SW 1271 (cell line): ENCODE measurements at places on chromosomes 2 and 18.

DNA sequence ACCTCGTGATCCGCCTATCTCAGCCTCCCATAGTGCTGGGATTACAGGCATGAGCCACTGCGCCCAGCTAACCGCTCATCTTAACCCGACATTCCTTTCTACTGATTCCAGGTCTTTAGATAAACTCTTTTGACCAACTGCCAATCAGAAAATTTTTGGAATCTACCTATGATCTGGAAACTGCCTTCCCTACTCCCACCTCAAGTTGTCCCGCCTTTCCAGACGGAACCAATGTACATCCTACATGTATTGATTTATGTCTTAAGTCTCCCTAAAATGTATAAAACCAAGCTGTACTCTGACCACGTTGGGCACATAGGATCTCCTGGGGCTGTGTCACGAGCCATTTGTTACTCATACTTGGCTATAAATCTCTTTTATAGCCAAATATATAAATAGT lies 3.2 kb upstream of the NEU2 start:
- no peak for DNase-seq

DNA sequence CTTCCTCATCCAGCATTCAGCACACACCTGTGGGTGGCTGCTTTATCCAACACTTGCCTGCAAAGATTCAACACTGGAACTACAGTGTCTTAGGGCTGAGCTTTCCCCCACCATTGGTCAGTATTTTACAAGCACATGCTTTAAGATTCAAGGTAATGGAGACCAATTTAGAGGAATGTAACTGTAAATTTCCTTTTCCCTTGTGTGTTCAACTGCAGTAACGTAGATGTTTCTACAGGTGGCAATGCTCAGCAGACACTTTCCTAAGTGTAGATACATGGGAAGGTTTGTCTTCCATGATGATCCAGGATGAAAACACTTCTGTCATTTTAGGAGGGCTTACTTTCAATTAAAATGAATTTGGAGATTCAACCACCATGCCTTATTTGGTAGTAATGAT lies 143.6 kb upstream of the PXDN start:
- peak; percentile 9 for DNase-seq

DNA sequence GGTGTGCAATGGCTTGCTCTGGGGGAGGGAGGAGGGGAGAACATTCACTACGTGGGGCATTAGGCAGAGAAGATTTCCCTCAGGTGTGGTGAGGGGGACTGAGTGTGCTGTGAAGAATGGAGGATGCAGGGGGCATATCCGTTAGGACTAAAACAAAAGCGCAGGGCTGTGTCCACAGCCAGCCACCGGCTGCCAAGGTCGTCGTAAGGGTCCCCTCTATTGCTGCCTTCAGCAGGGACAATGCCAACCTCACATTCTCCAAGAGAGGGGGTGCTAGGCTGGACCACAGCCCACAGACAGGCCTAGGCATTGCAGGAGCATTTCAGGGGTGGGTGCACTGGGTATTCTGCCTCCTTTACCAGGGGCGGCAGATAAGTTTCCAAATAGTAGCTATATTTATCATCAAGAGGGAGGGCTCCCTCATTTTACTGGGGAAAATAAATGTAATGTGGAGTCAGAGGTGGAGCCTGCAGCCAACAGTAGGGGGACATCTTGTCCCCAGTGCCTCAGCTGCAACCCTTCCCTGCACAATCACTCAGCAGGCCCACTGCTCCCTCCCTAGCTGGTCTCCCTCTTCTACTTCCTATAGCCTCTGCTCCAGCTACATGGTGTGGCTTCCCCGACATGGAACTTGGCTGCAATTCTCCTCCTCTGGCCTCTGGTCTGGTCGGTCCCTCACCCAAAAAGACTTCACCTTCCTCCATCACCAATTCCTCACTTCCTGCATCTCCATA lies 74.9 kb upstream of the OTOF start:
- DNase-seq, result no peak

DNA sequence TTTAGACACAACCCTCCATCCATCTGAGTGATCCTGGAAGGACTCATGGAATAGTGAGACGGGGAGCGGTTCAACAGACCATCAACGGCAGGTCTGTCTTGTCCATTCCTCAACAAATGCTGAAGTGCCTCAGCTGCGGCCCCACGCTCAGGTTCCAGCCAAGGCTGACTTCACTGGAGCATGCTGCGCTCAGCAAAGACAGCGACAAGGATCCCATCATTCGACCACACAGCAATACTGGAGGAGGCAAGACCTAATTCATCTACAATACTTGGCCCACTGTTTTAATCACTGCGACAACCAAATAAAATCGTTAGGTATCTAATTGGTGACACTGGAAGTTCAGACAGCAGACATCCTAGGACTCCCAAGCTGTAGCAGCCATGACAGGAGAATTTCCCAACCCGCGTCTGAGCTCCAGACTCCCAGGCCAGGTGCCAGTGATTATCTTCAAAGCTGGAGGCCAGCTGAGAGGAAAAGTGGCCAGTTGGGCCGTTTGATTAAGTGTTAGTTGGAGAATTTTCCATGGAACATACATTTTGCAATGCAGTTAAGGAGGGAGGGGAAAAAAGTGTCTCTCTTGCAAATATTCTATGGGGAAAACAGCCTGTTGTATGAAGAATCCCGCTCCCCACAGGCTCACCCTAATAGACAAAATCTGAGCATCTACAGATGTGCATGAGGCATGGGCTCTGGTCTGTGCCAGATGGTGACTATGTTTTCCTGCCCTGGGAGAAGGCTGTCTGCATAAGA lies 92.5 kb upstream of the SLC35G4 start:
- no peak for DNase-seq

- no peak for DNase-seq
These were observed 434.7 kb downstream of the GRB14 start for GRCh38 chr2:164186591-164186990.

- no peak for DNase-seq
These were observed 16.2 kb upstream of the RHOB start for GRCh38 chr2:20430461-20431300.

- DNase-seq, result no peak
These were observed 95.1 kb upstream of the CCBE1 start for GRCh38 chr18:59792353-59792752.

DNA sequence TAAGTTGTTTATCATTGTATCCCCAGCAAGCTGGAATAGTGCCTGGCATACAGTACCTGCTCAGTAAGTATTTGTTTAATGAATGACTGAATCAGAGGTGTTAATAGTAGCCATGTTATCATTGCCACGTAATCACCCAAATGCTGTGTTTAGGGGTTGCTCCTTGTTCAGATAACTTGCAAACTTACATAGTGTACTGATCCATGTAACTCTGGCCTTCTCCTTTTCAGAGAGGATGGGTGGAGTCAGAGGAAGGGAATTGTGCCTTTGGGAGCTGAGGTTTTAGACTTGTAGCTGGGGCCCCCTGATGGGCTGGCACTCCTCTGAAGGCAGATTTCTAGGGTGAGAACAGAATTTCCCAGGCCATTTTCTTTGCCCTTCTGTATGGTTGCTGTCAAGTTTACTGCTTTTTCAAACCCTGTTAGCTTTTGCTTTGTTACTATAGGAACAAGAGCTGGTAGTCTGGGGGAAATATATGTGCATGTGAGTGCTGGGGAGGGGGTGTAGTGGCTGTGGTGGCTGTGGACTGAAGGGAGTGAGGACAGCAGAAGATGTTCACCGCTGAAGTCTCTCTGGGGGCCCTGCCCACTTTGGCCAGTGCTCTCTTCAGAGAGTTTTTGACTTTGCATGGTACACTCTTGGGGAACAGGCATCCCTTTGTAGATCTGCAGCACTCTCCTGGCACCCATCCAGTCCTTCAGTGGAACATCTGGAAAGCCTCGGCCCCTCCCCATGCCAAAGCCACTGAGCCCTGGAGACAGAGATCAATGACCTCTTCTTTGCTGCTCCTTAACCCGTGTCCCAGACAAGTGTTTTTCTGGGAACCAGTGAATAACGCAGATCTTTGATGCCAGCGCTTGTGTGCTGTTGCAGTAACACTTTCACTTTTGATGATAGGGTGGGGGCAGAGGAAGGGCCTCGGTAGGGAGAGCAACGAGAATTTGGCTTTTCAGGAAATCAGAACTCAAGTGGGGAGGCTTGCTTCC lies 209.0 kb downstream of the PRKCE start:
- no peak for DNase-seq

- DNase-seq, result no peak
These were observed 33.1 kb upstream of the CYP27A1 start for GRCh38 chr2:218748741-218749441.
